ENCODE measurements at places on chromosomes 1 and 21.

GRCh38 chr1:237041461-237041794, 556 bp upstream of the RYR2 start:
- H3K4me1 ChIP-seq = peaks cover 11% of the 10 kb centered on the region
- DNase-seq = no peak
- no peak overlapping the region for H3K4me3 ChIP-seq
- H3K27ac ChIP-seq = no peak overlapping the region
- H3K27me3 ChIP-seq = no peaks in the 10 kb centered on the region

DNA sequence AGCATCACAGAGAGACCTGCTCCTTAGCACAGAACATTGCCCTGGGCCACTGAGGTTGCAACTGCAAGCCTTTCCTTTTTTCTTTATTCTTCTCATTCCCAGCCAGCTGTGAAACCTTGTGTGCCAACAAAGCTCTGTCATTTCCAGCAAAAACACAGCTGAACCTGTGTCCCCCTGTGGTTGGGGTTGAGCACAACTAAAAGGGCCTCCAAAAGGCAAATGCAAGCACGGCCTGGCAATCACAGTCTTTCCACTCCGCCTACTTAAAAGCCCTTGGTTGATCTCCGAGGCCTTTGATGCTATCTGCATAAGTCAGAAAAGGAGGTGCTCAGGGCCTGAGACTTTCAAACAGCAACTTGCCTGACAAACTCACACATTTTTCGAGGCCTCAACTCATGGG, 32.7 kb downstream of the SUSD4 start:
- no peaks in the 10 kb centered on the region for H3K4me1 ChIP-seq
- H3K4me3 ChIP-seq = no peak overlapping the region
- no peaks in the 10 kb centered on the region for H3K36me3 ChIP-seq
- DNase-seq = no peak
- H3K27me3 ChIP-seq = no peaks in the 10 kb centered on the region
- no peak overlapping the region for H3K27ac ChIP-seq

DNA sequence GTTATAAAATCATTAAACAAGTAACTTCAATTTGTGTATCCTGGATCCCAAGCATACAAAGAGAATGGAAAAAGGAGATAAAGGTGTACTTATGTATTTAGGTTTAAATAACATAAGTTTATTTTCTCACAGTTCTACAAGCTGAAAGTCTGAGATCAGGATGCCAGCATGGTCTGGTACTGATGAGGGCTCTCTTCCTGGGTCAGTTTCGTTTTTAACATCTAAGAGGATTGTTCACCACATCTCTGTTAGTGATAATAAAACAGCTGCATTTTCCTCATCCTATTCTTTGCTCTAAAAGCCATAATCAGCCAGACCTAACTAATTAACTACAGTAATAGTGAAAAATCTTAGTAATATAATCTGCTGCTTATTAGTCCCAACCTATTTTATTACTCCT, 5.2 kb downstream of the EGLN1 start:
- peaks cover 15% of the 10 kb centered on the region for H3K4me1 ChIP-seq
- no peaks in the 10 kb centered on the region for H3K27me3 ChIP-seq
- DNase-seq = no peak
- no peak overlapping the region for H3K4me3 ChIP-seq
- H3K36me3 ChIP-seq = no peaks in the 10 kb centered on the region

DNA sequence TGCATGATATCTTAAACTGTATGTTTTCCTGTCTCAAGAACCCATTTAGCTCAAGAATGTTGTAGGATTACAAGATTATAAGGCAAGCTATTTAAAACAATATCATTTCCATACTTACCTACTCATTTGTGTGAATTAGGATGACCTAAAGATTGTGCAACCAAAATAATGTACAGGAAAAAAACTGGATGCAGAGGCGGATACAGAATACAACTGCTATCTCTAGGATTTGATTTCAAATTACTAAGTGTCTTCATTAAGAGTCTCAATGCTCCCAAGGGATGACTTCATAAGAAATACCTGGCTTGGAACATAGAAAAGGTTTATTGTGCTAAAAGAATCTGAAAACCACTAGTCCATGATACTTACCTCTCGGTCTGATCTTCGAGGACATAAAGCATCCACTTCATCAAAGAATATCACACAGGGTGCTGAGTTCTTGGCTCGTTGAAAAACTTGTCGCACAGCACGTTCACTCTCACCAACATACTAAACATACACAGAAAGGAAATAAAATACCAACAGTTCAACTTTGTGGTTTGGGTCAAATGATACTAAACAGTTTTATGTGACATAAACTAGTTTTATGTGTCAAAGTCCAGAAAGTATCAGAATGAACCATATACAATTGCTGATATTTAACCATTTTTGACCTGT, 54.9 kb downstream of the NVL start:
- no peaks in the 10 kb centered on the region for H3K4me1 ChIP-seq
- H3K4me3 ChIP-seq = no peak overlapping the region
- H3K27me3 ChIP-seq = no peaks in the 10 kb centered on the region
- DNase-seq = no peak

DNA sequence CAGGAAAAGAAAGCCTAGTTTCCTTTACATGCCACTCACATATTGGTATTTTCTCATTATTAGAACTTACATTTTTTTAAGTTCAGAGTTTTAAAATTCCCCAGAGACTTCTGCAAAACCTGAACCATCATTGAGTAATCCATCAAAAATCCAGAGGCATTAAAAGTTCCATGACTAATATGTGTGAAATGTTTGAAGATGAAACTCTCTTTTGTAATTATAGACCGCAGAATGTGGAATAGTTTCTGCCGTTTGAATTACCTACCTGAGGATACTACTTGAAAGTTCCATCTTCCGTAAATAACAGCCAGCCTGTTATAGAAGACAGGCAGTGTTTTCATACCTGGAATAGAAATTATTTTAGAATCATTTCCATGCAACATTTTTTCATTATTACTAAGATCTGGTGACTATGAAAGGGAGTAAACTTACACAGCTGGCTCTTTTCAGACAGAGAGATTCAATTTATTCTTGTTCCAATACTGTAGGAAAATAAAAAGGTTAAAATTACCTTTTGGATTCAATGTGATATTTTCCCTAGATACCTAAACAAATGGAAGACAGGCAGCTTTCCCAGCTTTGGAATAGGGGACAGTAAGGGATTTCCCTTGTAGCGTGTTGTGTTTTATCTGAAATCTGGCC, 131.4 kb downstream of the ST6GALNAC5 start:
- H3K4me3 ChIP-seq = no peak overlapping the region
- H3K27ac ChIP-seq = no peak overlapping the region
- no peaks in the 10 kb centered on the region for H3K4me1 ChIP-seq
- DNase-seq = no peak
- H3K27me3 ChIP-seq = no peaks in the 10 kb centered on the region

GRCh38 chr1:226482196-226482595, 66.4 kb upstream of the STUM start:
- no peak overlapping the region for H3K27ac ChIP-seq
- no peaks in the 10 kb centered on the region for H3K4me1 ChIP-seq
- H3K4me3 ChIP-seq = no peak overlapping the region
- no peaks in the 10 kb centered on the region for H3K36me3 ChIP-seq
- no peaks in the 10 kb centered on the region for H3K27me3 ChIP-seq

GRCh38 chr1:226568077-226568831, 19.7 kb downstream of the STUM start:
- no peaks in the 10 kb centered on the region for H3K4me1 ChIP-seq
- DNase-seq = no peak
- H3K36me3 ChIP-seq = no peaks in the 10 kb centered on the region
- no peak overlapping the region for H3K27ac ChIP-seq
- H3K27me3 ChIP-seq = no peaks in the 10 kb centered on the region

DNA sequence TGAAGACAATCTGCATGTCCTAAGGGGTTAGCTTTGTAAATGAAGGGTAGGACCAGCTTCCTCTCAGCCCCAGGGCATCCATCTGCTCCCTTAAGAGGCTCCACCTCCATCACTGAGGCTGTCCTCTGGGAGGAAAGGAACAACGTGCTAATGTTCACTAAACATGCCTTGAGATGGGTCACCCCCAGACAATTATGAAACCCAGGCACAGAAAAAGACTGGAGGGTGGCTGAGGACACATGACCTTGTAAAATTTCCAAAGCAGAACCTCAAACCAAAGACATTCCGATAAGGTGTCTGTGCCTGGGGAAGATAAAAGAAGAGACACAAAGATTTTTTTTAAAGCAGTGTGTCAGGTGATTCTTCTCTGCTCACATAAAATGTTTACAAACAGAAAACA, 37.6 kb upstream of the ZNF124 start:
- H3K27ac ChIP-seq = no peak overlapping the region
- DNase-seq = no peak
- H3K4me1 ChIP-seq = no peaks in the 10 kb centered on the region
- H3K36me3 ChIP-seq = no peaks in the 10 kb centered on the region

- H3K36me3 ChIP-seq = no peaks in the 10 kb centered on the region
- no peak overlapping the region for H3K4me3 ChIP-seq
- DNase-seq = no peak
- H3K27ac ChIP-seq = no peak overlapping the region
- no peaks in the 10 kb centered on the region for H3K4me1 ChIP-seq
These were observed 12.4 kb downstream of the ANGEL2 start for GRCh38 chr1:213003256-213003655.

DNA sequence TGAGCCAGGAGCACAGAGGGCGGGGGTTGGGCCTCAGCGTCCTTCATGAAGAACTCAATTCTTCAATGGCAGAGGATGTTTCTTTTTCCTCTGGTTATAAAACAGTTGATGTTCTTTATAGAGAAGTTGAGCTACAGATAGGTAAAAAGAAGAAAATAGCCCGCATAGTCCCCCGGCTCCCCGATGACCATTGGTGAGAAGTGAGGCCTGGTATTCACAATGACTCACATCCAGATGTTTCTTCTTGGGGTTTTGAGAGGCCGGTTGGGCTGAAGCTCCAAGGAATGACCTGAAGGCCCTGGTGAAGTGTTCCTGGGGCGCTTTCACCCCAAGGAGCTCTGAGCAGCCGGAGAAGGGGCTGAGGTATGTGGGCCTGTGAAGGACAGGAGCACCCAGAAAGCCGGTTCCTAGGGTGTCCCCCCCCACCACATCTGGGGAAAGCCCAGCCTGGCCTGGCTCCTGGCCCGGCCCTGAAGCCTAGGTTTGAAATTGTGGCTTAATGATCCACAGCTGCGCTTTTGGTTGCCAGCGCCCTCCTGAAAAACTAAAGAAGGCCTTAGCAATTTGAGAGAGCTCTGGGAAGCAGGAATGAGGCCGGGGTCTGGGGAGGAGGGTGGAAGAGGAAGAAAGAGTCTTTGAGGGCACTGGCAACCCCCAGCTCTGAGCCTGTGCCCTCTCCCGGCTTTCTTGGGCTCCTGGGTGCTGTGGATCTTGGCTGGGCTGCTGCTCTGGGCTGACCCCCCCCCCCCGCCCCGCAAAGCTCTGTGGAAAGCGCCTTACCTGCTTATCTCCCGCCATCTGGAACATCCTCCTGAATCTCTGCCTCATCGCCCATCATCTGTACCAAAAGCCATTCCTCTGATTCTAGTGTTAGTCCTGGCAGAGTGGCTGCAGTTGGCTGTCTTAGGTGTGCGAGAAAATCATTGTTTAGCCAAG, 444.7 kb downstream of the CAMTA1 start:
- no peak overlapping the region for H3K4me3 ChIP-seq
- no peaks in the 10 kb centered on the region for H3K4me1 ChIP-seq
- H3K27ac ChIP-seq = no peak overlapping the region

DNA sequence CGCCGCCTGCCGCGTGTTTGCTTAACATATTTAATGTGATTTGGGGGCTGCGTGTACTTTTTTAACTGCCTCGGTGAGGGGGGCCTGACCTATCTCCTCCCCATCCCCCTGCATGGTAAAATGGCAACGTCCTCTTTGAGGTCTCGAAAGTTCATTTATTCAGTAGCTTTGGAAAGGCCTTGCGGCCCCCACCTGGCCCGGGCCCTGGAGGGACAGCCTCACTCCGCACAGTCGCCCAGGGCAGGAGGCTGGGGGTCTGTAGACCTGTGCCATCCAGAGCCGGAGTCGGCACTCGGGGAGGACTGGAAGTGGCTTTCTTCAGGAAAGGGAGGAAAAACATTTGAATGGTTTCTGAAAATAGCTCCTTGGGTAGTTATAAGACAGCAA, 38.0 kb upstream of the ACTRT2 start:
- DNase-seq = no peak
- H3K36me3 ChIP-seq = no peaks in the 10 kb centered on the region
- no peaks in the 10 kb centered on the region for H3K4me1 ChIP-seq
- no peak overlapping the region for H3K4me3 ChIP-seq

DNA sequence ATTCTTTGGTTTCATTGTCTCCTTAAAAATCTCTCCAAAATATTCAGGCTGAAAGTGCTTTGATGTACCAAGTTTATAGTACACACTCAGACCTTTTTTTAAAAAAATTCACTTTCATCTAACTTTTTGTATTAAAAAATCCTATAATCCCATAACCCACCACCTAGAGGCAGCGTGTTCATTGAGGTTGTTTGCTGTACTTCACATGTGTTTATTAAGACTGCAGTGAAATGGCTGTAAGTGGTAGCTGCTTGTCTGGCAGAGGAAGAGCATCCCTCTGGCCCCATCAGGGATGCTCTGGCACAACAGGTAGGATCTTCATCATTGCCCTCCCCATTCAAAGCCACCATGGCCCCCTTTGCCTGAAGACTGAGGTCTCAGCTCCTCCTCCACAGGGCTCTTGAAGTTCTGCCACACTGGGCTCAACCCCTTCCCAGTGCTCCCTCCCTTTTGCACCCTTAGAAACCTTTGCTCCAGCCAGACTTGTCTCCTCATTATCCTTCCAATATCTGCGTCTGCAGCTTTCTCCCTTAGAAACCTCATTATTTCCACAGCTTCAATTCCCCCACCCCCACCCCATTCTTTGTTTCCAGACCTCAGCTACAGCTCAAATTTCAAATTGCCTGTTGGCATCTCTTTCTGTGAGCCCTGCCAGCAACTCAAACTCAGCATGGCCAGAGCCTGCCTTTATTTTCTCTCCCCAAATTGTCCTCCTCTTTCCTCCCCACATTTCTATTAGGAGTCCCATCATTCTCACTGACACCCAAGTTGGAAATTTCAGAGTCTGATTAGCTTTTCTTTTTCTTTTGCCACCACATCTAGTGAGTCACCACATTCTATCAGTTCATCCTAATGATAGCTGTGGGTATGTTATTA, 369.6 kb upstream of the USP24 start:
- H3K27ac ChIP-seq = no peak overlapping the region
- no peak for DNase-seq
- no peak overlapping the region for H3K4me3 ChIP-seq
- no peaks in the 10 kb centered on the region for H3K27me3 ChIP-seq
- H3K36me3 ChIP-seq = no peaks in the 10 kb centered on the region

GRCh38 chr1:211750599-211750998, 75.2 kb upstream of the NEK2 start:
- no peak overlapping the region for H3K27ac ChIP-seq
- DNase-seq = no peak
- no peak overlapping the region for H3K4me3 ChIP-seq
- H3K36me3 ChIP-seq = no peaks in the 10 kb centered on the region

GRCh38 chr1:188499690-188500089, 1670.9 kb downstream of the PLA2G4A start:
- no peaks in the 10 kb centered on the region for H3K27me3 ChIP-seq
- DNase-seq = no peak
- no peak overlapping the region for H3K4me3 ChIP-seq

Data from Peyer's patch (tissue), 4 donors.